Spleen (tissue), 13 donors: ENCODE measurements at places on chromosomes 7 and 10.
A peak's percentile ranks its signal among the peaks of the same experiment; 100 is the strongest.

DNA sequence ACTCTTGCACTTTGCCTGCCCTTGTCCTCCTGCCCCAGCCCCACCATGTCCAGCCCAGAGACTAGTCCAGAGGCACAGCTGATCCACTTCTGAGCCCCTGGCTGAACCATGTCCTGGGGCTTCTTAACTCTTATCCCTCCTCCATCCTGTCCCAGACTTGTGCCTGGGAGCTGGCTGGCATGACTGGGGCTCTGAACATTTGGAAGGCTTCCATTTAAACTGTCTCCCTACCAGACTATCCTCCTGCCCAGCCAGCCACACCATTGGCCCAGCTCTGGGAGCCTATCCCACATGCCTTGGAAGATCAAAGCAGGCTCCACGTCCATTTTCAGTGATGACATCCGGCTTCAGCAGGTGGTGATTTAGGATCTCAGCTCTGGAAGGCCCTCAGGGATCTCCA lies 57.4 kb downstream of the FAM241B start:
- DNase-seq, result no peak

GRCh38 chr10:6753644-6754043 lies 173.6 kb upstream of the PRKCQ start:
- no peak for DNase-seq

DNA sequence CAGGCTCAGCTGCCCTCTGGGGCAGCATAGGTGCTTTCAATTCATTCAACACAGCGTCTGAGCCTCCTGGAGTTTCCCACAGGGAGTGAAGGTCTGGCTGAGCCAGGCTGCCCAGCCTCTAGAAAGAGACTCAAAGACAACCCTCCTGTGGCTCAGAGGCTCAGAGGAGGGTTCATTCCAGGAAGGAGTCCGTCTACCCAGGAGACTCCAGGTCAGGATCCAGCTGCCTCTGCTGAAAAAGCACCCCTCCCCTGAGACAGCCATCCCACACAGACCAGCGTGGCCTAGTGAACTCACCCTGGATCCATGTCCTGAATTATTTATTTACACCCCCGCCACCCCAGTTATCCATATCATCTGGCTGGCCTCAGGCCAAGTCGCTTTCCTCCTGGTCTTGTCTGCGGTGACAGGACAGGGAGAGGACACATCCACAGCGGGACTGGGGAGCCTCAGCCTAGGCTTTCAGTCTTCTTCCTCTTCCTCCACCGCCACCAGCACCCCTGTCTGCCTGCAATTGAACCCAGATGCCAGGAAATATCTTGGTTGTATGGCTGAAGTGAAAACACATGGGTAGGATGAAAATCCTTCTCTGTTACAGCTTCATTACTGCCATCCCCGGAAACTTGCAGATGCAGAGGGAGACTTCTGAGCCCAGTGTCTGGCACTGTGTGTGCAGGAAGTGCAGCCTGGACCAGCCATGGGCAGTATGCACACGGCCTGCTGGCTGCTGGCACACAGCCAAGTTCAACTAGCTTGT lies 44.0 kb upstream of the COL13A1 start:
- DNase-seq, result no peak

DNA sequence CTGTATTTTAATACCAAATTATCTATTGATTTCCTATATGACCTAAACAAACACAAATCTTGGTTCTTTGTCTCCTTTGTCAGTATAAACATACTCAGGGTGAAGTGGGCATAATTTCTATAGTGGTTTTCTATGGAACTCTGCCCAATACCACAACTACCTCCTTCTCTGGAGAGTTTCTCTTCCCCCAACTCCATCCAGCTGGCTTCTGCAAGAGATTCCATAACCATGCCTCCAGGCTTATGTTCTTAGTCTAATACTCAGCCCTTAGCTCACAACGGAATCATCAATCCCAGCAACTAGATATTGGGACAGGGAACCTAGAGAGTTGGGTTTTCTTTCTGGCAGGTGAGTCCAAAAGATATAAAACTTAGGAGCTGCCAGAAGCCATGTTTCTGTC lies 127.3 kb downstream of the TRIL start:
- DNase-seq, result no peak

GRCh38 chr10:55410415-55410885 lies 609.4 kb upstream of the PCDH15 start:
- no peak for DNase-seq

GRCh38 chr7:30303312-30304039 lies 19.1 kb downstream of the ZNRF2 start:
- no peak for DNase-seq

GRCh38 chr7:155885167-155886155 lies 73.2 kb upstream of the SHH start:
- DNase-seq, result peak; percentile 73

- DNase-seq, result no peak
Measured at GRCh38 chr10:86164174-86164774, 202.3 kb downstream of the GRID1 start.

GRCh38 chr7:128343554-128344430 lies at the start of gene RBM28:
Gene RBM28 (minus strand): TSS chr7:128343908. CDS start chr7:128343793, 115 bp downstream.
- peak; percentile 94 for DNase-seq

DNA sequence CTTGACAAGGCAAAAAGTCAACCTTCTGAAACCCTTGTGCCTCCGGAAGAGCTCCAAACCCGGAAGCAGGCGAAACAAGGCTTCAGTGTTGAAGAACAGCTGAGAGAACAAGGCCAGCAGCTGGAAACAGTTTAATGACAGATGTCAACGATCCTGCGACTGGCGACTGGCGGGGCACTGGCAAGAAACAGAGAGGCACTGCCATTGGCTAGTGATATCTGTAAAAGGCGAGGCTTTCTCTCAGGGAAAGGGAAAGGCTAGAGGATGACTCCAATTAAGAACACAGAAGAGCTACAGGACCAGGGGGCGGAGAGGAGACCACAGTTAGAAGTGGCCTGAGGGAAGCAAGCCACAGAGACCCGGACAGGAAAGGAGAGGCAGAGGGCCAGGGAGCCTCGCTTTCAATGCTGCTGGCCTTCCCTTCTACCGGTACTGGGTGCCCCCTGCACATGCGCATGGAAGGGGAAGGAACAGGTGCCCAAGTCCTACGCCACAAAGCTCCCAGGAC lies 19.4 kb downstream of the ITGB1 start:
- peak; percentile 73 for DNase-seq
